Muscle of leg (tissue), 16 donors: ENCODE measurements at places on chromosomes 12 and 14.
A peak's percentile ranks its signal among the peaks of the same experiment; 100 is the strongest.

DNA sequence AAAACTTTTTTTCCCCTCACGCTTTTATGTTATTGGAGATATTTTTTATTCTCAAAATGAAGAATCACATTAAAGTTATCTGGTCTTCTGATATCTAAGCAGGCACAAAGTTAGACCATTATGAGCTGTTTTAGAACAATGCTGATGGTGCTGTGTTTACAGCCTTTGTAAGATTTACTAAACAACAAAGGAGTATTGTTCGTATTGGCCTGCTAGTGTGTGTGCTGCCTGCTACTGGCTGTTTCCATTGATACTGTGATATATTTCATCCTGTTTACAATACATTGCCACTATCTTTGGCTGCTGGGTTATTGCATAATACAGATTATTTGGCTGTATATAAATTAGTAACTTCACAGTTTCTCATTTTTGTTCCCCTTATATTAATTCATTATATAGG is 220.8 kb downstream of the ITPR2 start:
- no peak for DNase-seq

GRCh38 chr12:11722578-11723138 is 73.2 kb downstream of the ETV6 start:
- DNase-seq = no peak

DNA sequence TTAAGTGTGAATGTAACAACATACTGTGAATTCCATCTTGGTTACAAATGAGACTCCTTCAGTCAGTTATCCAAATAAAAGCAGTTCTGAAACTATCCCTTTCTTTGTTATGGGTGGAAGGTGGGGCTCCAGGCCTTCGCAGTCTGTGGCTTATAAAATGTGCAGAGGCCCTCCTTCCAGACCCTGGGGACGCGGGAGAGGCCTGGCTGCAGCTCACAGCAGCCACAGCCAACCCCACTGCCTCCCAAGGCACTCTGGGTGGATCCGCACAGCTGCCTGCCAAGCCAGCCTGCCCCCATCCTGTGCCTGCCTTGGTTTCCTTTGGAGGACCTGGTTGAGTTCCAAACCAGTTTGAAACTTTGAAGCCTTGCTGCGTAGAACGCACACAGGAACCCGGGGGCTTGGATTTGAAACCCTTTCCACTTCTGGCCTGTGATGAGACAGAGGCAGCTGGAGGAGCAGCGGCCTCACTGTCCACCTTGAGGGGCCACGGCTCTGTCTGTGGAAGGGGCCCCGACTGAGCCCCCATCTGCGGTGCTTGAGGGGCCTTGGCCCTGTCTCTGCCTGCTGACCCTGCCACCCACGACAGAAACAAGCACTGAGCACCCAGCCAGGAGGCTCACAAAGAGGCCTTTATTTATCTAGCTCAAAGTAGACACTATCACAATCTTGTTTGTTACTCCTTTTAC is 30.4 kb downstream of the CCNK start:
- peak; percentile 66 for DNase-seq

GRCh38 chr14:89294060-89294459 is 123.0 kb downstream of the FOXN3 start:
- DNase-seq = no peak

DNA sequence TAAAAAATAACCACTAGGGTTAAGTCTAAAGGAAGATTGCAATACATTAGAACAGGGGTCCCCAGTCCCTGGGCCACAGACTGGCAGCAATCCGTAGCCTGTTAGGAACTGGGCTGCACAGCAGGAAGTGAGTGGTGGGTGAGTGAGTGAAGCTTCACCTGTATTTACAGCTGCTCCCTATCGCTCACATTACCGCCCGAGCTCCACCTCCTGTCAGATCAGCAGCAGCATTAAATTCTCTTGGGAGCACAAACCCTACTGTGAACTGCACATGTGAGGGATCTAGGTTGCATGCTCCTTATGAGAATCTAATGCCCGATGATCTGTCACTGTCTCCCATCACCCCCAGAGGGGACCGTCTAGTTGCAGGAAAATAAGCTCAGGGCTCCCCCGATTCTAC is 15.5 kb downstream of the ADGRD1 start:
- no peak for DNase-seq

- no peak for DNase-seq
These were observed 334.9 kb downstream of the SNAPC1 start for GRCh38 chr14:62097072-62097471.

GRCh38 chr14:60565211-60565610 is 56.3 kb downstream of the SIX6 start:
- peak; percentile 15 for DNase-seq

DNA sequence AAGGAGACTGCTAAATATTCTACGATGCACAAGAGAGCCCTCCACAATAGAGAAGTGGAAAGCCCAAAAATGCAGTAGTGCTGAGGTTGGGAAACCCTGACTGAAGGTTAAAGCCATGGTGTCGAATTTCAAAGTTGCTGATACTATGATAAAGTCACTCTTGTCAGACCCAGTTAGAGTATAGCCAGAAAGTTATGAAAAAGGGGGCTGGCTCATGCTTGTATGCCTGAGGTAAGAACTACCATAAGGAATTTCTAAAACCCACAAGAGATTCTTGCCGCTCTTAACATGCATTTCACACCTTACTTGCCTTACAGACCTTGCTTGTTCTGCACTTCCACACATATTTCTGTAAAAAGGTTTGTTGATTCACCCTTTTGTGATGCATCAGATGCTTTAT is 184.6 kb downstream of the SLC6A15 start:
- DNase-seq = no peak

DNA sequence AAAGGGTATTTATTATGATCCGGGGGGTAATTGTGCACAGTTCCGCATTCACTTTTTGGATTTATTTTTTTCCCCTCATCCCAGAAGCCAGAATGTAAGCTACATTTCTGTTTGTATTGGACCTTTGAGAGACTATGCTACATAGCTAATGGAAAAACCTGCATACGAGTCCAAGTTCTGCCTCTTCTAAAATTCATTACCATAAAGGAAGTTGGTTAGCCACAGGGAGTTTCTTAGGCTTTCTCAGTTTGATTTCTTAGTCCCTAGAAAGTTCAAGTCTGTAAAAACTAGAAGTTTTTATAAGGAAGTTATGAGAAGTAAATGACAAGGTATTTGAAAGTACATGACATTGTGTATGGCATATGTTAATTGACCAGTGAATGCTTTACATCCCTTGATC is 138.7 kb downstream of the PDE3A start:
- peak; percentile 92 for DNase-seq

GRCh38 chr14:22821193-22822015 is 6.2 kb upstream of the SLC7A7 start:
- DNase-seq = peak; percentile 48
